ENCODE measurements at places on chromosomes 6 and 20.

- no peak for DNase-seq
Measured at GRCh38 chr6:44211284-44211683, 5.4 kb upstream of the MYMX start.

GRCh38 chr6:35262596-35262995 lies 3.1 kb downstream of the ZNF76 start:
- no peak for DNase-seq

DNA sequence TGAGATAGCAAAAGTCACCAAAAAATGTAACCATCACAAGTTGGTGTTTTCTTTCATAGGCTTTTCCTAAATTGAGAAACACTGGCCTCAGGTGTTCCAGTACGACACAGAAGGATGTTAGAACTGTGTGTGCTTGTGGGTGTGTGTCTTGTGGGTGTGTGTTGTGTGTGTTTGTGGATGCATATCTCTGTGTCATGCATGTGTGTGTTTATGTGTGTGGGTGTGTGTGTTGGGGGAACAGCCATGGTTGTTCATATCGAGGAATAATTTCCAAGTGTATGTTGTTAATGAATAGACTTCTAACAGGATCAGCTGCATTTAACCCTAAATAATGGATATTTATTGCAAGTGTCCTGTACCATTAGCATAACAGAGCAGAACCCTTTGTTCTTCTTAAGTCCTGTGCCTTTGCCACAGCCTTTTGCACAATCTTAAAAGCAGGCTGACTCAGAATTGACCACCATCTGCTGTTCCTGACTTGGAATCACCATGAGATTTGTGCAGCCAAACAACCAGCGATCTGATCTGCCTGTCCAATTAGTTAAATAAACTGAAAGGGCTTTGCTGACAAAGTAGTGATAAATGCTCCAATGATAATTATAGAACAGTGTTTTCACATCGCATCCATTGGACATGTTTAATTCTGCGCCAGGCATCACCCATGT lies 7.6 kb downstream of the CD93 start:
- no peak for DNase-seq

GRCh38 chr6:33112148-33112547 lies 36.4 kb downstream of the HLA-DPB1 start:
- DNase-seq, result peak; percentile 75

DNA sequence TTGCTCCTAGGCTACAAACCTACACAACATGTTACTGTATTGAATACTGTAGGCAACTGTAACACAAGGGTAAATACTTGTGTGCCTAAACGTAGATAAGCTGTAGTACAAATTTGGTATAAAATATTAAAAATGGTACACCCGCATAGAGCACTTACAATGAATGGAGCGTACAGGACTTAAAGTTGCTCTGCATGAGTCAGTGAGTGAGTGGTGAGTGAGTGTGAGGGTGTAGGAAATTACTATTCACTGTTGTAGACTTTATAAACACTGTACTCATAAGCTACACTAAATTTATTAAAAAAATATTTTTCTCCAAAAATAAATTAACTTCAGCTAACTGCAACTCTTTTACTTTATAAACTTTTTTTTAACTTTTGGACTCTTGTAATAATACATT lies 391.6 kb downstream of the ADGRB3 start:
- DNase-seq, result no peak

GRCh38 chr6:19382676-19383075 lies 454.5 kb upstream of the ID4 start:
- no peak for DNase-seq

GRCh38 chr20:44633872-44634600 lies 17.5 kb downstream of the ADA start:
- DNase-seq, result no peak

GRCh38 chr6:135311446-135312200 lies 130.5 kb downstream of the MYB start:
- no peak for DNase-seq

GRCh38 chr6:142334294-142334693 lies 32.5 kb downstream of the ADGRG6 start:
- no peak for DNase-seq

DNA sequence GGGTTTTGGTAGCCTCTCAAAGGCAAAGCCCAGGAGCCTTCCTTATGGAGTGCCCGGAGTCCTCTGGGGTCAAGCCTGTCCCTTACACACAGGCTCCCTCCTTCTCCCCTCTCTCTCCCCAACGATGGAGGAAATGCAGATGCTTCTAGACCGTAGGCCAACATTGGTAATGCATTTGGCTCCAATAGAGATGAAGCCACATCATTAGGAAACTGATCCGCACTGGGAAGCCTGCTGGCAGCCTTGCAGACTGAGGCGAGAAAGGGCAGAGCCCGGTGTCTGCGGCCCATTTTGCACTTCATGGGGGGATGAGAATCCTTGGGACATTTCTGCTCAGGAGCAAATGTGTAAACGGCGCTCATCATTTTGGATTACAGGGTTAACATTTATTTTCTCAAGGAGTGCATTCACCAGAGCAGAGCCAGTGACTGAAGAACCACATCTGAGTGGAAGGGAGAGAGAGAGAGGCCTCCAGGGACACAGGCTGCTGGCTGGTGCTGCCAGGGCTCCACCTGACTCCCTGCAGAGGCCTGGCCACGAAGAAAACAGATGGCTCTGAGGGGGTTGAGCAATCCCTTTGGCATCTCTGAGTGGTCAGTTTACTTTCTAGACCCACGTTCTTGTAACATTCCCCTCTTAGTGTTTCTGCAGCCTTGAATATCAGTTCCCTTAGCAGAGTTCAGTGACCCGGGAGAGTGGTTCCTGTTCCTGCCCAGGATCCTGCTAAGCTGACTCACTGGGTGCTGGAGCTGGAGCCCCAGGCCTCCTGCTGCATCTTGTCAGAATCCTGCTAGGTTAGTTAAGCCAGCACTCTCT lies 4.4 kb upstream of the CST3 start:
- no peak for DNase-seq

DNA sequence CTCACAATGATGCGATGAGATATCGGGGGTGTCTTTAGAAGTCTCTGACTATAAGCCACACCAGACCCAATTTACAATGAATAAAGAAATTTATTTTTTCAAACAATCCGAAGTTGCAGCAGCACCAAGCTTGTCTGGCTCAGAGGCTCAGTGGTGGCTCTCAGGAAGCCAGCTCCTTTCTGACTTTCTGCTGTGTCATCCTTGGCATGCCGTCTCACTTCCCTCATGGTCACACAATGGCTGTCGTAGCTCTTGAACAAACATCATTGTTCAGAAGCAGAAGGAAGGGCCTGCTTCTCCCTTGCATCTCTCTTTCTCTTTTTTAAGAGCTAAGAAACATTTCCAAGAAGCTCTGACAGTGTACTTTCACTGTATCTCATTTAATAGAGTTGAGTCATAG lies 299.0 kb downstream of the DOK5 start:
- DNase-seq, result no peak

GRCh38 chr6:25175196-25175595 lies 104.0 kb upstream of the CARMIL1 start:
- DNase-seq, result no peak

- DNase-seq, result no peak
Measured at GRCh38 chr6:53984581-53984980, 126.7 kb upstream of the MLIP start.

- peak; percentile 43 for DNase-seq
Measured at GRCh38 chr20:1301031-1301529, 27.9 kb downstream of the SDCBP2 start.
